Ovary (tissue), 10 donors: ENCODE measurements at places on chromosomes 1 and 21. TPM values are rescaled to one million over a fixed set of nuclear protein-coding genes. Genes with fewer than 3 reads are reported as not detected.

TRIM63 gene
- 1.6 TPM for total RNA-seq

GSTM5 gene
- total RNA-seq: 183 TPM

NECTIN4 gene
- total RNA-seq: not detected

NR0B2 gene
- total RNA-seq: 0.18 TPM

MFSD2A gene
- total RNA-seq: 2.6 TPM

EDARADD gene
- total RNA-seq: 0.48 TPM

TFAP2E gene
- total RNA-seq: 0.34 TPM

HES4 gene
- 4.5 TPM for total RNA-seq

GPR25 gene
- not detected for total RNA-seq

SF3B4 gene
- total RNA-seq: 62.7 TPM

GRCh38 chr1:19892129-19892528 lies 9.9 kb downstream of the OTUD3 start:
- no peak for DNase-seq

DNA sequence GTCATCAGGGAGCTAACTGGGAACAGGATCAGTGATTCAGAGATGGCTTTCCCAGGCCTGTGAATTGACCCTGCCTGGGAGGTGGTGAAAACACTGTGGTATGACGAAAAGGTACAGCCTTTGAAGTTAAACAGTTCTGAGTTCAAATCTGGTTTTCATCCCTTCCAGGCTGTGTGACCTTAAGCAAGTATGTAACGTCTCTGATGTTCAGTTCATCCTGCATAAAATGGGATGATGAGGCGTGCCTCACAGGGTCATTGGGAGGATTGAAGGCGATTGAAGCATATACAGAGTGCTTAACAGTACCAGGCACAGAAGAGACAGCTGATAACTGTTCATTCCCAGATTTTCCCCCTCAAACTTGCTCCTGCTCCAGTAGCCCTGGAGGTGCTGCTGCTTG lies 11.0 kb downstream of the KCNC4 start:
- DNase-seq: no peak

DNA sequence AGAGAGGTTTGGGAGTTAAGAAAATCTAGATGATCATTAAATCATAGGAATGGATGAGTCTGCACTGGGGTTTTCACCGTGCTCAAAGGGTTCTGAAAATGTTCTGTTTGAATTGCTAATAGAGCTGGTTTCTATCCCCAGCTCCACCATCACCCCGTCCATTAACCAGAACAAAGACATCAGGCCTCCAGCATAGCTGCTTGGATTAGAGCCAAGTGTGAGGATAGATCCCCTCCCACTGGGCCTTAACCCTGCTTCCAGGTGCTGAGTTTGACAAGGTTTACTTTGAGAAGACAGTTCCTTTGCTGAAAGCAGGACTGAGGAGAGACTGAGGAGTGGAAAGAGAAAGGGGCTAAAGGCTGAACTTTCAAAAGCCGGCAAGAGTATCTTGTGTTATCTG lies 48.3 kb downstream of the MPZL1 start:
- DNase-seq: no peak

DNA sequence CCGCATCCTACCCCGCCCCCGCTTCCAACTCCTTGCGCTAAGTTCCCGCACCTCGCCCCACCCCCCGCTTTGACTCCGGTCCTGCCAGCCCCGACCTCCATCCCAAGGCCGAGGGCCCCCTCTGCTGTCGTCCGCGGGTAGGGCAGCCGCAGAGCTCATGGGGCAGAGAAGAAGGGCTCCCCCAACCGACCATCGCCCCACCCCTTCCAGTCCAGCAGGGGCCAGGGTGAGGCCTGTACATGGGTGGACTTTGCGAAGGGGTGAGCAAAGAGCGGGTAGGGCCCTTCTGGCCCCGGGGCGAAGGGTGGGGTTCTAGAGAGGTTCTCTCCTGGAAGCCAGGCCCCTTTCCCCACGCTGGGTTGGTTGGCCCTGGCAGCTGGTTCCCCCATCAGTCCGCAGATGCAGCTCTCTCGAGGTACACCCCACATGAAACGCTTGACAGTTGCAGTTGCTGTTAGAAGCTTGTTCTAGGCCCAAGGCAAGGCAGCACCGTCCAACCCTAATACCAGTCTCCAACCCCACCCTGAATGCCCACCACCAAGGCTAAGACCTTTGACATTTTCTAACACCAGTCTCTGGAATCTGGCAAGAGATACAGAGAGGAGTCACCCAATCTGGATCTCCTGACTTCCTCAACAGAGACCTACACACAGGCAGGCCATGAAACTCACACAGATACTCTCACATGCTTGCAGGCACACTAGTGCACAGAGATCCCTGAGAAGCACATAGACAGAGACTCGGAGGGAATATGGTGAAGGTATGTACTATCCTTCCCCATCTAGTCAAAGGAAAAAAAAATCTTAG lies 25.3 kb upstream of the ADGRB2 start:
- DNase-seq: peak; percentile 98

DNA sequence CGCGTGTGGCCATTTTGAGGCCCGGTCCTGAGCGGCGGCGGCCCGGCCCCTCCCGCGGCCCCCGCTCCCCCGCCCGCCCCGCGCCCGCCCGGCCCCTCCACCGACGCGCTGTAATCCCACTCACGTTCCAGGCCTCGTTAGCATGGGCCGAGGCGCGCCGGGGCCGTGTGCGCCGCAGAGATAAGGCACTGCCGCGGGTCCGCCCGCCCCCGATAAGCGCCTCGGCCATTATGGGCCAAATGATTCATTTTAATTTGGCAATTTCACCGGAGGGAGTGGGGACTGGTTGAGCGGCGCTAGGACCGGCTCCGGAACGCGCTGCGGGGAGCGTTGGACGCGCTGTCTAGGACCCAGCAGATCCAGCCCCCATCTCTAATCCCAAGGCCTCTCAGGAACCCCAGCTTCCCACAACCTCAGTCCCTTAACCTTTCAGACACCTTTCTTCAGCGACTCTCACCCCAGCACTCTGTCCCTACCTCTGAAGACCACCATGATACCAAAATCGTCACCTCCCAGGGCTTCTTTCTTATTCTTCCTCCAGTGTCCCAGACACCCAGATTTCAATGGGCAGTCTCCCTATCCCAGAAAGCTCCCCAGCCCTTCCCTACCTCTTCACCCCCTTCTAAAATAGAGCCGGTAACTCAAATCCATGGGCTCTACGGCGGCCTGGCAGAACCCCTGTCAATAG lies at the start of gene TAL1:
Gene TAL1, minus strand, starts transcription at position 39 of the 688 bp plus-strand sequence. CDS start 6,337 bp downstream, outside the sequence.
- no peak for DNase-seq

- no peak for DNase-seq
Measured at GRCh38 chr1:57277681-57278080, 146.2 kb downstream of the DAB1 start.

- DNase-seq: no peak
Measured at GRCh38 chr1:8941906-8942305, 3.8 kb upstream of the CA6 start.

DNA sequence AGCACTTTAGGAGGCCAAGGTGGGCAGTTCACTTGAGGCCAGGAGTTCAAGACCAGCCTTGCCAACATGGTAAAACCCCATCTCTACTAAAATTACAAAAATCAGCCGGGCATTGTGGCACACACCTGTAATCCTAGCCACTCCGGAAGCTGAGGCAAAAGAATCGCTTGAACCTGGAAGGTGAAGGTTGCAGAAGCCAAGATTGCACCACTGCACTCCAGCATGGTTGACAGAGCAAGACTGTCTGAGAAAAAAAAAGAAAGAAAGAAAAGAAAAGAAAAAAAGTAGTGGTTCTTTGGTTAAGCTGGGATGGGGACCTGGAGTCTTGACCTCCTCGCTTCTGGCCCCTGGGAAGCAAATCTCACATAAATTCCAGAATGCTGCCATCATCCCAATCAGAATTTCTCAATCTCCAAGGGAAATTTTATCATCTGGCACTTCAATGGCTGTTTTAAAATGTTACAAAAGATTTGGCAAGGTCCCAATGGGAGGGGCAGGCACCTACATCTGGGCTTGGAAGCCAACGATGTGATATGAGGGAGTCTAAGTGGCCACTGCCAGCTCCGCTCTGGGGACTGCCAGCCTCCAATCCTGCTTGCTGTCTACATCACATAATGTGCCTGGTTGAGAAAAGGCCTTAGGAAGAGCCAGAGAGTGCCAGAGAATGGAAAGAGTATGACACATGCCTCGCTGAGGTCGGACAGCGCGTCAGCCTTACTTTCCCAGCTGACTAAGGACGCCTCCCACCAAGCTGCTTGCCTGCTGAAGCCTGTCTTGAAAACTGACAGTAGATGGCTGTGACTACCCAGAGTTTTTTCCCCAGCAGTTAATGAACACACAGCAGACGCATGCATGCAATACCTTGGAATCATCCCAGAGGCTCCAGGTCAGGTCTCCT lies 42.1 kb upstream of the SRP9 start:
- peak; percentile 80 for DNase-seq

GRCh38 chr1:60695716-60696171 lies 386.6 kb upstream of the NFIA start:
- DNase-seq: no peak

- no peak for DNase-seq
Measured at GRCh38 chr1:83583351-83584014, 415.4 kb downstream of the TTLL7 start.

DNA sequence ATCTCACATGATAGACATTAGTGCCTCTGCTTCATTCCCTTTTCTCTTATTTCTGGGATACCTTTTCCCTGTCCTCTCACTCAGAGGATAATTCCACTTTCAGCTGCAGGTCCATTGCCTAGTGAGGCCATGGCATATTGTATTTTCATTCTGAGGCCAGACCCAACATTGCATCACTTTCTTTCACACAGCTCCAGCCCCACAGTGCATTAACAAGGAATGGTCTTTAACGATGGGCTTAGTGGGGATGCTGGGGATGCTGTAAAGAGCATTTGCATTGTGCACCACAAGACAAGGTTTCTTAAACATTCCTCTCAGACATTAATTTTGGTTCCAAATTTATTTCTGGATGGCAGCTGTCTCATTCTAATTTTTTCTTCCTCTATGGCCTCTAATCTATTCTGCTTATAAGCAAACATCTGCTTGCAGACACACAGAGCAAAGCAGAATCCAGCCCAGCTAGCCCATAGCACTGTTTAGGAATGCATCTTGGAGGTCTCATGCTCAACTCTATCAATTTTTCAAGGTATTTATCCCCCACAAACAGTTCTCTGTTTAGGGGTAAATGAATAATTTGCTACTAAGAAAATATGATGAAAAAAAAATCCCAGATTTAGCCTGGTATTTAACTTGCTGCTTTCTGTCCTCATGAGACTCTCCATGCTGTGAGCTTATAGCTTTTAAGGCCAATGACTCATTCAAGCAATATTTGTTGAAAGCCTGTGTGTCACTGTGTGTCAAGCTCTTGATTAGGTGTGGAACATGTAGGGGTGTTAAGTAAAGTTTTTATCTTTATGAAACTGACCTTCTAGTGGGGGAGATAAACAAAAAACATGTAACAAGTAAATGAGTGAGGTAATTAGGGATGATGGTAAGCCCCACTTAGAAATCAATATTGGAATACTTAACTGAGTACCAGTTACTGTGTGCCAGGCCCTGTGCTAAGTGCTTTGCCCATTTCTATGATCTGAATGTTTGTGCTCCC lies 44.5 kb upstream of the CCDC190 start:
- DNase-seq: no peak

- DNase-seq: no peak
Measured at GRCh38 chr1:84587099-84587498, 12.9 kb upstream of the CTBS start.

GRCh38 chr1:109909561-109909960 lies 1.1 kb upstream of the CSF1 start:
- DNase-seq: no peak

GRCh38 chr21:28604946-28605537 lies 387.6 kb downstream of the LTN1 start:
- no peak for DNase-seq

DNA sequence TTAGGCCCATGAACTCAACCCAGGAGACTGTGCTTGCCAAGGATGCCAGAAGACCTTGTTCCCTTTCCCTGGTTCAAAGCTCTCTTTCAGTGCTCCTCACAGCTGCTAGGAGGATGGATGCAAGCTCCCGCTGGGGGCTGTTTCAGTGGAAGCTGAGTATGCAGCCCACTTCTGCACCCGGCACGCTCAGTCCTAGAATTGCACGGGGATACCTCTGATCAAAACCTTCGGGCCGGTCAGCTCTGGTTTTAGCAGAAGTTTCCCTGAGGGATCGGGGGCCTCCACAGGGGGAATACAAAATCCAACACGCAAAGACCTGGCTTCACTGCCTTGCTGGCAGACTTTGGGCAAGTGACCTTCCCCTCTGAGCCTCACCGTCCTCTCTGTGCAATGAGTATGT lies 4.2 kb upstream of the SSBP3 start:
- no peak for DNase-seq

DNA sequence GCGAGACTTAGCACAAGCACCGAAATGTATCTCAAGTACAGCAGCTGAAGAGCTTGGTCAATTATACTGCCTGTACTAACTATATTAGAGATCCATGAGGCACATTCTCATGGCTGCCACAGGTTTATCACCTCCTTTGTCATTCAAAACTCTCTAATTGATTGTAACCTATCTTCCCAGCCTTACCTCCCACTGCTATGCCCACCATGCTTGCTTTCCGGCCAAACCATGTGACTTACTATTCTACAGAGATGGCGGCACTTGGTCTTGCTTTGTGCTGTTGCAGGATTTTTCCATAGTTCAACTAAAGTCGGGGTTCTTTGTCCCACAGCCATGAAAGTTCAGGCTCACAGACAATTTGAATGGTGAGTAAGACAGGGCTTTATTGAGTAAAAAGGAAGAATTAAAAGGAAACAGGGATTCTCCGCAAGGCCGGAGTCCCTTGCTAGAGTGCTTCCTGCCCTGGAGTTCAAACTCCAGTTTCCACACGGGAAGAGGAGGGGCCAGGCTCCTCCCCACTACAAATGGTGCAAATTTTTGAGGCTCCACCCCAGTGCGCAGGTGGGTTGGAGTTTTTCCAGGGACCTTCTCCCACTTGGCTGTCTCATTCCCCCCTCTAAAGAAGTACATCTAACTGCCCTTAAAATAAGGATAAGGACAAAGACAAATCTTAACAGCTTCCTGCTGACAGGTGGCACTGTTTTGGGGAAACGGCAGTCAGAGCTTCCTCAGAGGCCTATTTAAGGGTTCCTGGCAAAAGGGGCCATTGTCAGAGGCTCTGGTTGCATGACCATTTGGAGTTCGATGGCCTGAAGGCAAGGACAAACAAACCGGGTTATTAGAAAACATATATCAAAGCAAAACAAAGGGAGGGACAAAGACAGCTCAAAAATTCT lies 28.7 kb downstream of the FMO2 start:
- DNase-seq: no peak

DNA sequence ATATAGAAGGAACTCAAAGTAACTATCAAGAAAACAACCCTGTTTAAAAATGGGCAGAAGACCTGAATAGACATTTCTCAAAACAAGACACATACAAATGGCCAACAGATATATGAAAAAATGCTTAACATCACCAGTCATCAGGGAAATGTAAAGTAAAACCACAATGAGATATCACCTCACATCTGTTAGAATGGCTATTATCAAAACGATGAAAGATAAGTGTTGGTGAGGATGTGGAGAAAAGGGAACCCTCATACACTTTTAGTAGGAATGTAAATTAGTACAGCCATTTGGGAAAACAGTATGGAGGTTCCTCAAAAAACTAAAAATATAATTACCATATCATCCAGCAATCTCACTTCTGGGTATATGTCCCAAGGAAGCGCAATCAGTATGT lies 3.0 kb downstream of the CTSS start:
- no peak for DNase-seq

GRCh38 chr1:201383647-201384405 lies 6.3 kb upstream of the TNNT2 start:
- DNase-seq: no peak
